NCI-H748 treated with DMSO at 0.1 percent for 48 hours (cell line): ENCODE measurements at places on chromosomes 16 and 17.

DNA sequence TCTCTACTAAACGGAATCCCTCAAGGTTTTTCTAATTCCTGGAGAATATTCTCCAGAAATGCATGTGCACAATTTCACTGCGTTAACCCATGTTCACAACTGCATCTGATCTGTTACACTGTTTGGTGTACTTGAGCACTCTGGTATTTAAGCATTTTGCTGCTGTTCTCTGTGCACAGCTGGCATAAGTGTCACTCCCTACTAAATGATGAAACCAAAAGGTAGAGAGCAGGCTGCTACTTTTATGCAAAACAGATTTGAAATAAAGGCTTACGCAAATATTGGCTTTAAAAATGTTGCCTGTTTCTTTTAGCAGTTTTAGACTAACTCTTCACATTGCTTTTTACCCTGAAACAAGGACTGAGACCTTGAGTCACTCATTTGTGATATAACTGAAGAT is 41.7 kb downstream of the ESRP2 start:
- DNase-seq = no peak

GRCh38 chr16:21277927-21278706 is at the start of gene CRYM:
Gene CRYM, minus strand, starts transcription at chr16:21278290. Its CDS starts 39 bp downstream, at chr16:21278251.
- DNase-seq = peak; percentile 34

GRCh38 chr17:37779554-37779953 is 34.7 kb upstream of the HNF1B start:
- DNase-seq = no peak

GRCh38 chr17:67562005-67562404 is 155.7 kb upstream of the NOL11 start:
- no peak for DNase-seq

- DNase-seq = no peak
Observed at GRCh38 chr16:4767872-4768548, 1.0 kb upstream of the ZNF500 start.

DNA sequence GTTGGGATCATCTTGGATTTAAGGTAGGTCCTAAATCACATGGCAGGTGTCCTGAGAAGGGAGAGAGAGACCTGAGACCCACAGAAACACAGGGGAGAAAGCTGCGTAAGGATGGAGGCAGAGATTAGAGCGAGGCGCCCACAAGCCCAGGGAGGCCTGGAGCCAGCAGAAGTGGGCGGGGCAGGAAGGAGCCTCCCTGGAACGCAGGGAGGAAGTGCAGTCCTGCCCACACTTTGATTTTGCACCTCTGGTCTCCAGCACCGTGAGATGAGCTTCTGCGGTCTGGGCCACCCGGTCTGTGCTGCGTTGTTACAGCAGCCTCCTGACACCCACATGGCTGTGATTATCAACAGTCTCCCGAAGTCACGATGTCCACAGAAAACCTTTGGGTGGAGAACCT is 6.4 kb downstream of the DNASE1L2 start:
- no peak for DNase-seq

GRCh38 chr17:42894283-42895184 is 6.1 kb upstream of the G6PC1 start:
- no peak for DNase-seq

DNA sequence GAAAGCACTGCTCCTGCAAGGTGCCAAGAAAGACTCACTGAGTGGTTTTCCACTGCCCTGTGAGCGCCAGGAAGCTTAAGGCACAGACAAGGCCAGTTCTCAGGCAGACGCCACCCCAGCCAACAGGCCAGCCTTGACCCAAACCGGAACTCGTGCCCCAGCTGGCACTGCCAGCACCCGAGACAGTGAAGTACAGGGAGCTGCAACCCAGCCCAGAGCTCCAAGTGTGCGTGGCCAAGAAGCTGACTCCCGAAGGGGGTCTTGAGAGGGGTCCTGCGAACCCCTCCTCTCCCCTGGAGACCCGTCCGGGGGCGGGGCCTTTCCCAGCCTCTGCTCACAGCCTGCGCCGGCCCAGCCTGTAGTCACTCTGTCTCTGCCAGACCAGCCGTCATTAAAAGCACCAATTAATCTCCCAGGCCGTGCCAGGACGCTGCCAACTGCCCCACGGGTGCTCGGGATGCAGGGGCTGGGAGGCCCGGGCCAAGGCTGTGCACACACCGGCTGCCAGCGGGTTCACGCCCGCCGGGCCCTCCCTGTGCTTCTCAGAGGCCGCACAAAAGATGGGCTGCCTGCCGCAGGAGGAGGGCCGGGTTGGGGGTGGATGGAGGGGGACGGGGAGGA is 4.4 kb upstream of the SOX8 start:
- no peak for DNase-seq

DNA sequence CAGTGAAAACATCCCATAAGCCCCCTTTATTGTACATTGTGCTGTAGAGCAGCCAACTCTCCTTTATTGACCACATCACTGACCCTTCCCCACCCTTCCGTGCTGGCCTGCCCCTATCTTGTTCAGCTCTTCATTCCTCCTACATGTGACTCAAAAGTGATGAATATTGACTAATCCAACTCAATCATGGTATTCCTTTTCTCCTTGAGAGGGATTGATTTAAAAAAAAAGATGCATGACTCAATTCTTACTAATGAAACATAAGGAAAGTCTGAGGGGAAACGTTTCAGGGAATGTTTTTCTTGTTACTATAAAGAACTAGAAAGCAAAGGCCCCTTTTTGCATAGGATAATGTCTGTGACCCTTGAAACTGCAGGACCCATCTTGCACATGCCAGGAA is 125.2 kb upstream of the SOX9 start:
- no peak for DNase-seq

- no peak for DNase-seq
Observed at GRCh38 chr17:61010661-61011170, 333.1 kb downstream of the BCAS3 start.

GRCh38 chr16:89431158-89431584 is 59.2 kb downstream of the ANKRD11 start:
- no peak for DNase-seq

- DNase-seq = no peak
Observed at GRCh38 chr17:28715217-28715616, 2.5 kb downstream of the RAB34 start.

DNA sequence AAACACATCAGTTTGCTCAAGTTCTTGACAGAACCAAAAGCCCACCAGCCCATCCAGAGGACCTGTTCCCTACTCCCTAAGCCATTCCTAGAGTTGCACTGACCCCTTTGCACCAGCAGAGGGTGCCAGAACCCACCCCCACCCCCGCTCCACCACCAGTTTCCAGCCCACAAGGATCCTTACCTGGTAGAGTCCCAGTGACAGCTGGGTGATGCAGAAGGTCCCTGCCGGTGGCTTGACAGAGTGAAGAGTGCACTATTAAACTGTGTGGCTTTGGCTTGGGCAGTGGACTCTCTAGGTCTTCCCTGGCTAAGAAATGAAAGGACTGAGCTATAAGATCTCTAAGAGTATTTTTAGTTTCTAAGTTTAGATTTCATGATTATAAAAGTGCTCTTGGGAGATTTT is 73.3 kb upstream of the MTMR4 start:
- DNase-seq = peak; percentile 29

- no peak for DNase-seq
Observed at GRCh38 chr17:78242024-78242742, 10.8 kb downstream of the TMEM235 start.

GRCh38 chr16:86285421-86285820 is 224.9 kb upstream of the FOXF1 start:
- DNase-seq = no peak

- no peak for DNase-seq
Observed at GRCh38 chr17:47875011-47875985, 20.7 kb upstream of the SP2 start.

GRCh38 chr16:19130852-19131824 is 17.4 kb downstream of the ITPRIPL2 start:
- no peak for DNase-seq

DNA sequence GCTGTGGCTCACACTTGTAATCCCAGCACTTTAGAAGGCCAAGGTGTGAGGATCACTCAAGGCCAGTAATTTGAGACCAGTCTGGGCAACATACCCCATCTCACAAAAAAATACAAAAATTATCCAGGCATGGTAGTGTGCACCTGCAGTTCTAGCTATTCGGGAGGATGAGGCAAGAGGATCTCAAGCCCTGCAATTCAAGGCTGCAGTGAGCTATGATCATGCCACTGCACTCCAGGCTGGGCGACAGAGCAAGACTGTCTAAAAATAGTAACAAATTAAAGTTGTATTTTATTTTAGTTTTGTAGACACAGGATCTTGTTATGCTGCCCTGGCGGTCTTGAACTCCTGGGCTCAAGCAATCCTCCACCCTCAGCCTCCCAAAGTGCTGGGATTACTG is 18.2 kb downstream of the USP31 start:
- DNase-seq = no peak

- peak; percentile 25 for DNase-seq
Observed at GRCh38 chr17:27506348-27507218, 50.3 kb downstream of the KSR1 start.

GRCh38 chr16:82630219-82630618 is 3.5 kb downstream of the CDH13 start:
- DNase-seq = no peak

GRCh38 chr16:81349608-81350305 is 35.0 kb downstream of the GAN start:
- DNase-seq = no peak

DNA sequence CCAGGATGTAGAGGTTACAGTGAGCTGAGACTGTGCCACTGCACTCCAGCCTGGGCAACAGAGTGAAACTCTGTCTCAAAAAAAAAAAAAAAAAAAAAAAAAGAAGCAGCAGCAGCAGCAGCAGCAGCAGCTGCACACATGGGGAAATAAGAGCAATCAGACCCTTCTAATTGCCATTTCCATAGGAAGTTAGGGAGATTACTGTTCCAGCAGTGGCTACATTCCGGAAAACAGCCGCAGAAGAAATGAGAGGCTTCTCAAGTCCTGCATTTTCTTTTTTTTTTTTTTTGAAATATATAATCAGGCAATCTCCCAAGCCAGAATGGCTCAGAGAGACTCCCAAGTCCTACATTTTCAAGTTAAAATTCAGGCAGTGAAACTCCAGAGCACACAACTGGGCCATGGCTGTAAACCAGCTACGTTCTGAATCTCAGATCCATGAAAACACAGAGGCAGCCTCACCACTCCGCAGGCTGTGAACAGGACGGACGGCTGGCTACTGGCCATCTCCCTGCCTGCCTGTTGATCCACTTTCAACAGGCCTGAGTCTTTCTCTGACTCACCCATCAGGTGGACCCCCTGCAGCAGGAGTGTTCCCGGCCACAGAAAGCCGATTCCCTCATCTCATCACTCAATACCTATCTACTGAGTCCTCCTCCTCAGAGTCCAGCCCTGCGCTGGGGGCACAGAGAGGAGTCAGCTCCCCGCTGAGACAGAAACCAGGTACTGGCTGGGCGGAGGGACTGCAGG is 15.0 kb downstream of the TRPV1 start:
- no peak for DNase-seq

DNA sequence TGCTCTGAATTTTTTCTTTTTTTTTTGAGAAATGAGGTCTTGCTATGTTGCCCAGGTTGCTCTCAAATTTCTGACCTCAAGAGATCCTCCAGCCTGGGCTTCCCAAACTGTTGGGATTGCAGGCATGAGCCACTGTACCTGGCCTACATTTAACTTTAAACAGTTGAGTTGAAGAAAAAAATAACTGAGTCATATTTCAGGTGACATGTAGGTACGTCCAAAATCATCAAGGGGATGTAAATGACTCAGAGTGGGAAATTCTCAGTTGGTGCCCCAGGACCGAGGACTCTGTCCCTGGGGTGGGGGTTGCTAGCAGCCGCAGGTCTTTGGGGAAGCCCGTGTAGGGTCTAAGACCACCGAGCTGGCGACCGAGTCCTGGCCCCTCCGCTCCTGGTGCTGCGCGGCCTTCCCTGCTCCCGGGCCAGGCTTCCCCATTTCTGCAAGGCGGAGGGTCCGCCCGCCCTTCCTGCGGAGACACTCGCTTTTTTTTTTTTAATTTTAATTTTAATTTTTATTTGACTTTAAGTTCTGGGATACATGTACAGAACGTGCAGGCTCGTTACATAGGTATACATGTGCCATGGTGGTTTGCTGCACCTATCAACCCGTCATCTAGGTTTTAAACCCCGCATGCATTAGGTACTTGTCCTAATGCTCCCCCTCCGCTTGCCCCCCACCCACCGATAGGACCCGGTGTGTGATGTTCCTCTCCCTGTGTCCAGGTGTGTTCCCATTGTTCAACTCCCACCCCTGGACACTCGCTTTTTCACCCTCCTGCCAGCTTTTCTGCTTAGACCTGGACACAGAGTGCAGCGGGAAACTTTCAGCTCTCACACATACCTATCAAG is 12.7 kb upstream of the N4BP1 start:
- DNase-seq = no peak

DNA sequence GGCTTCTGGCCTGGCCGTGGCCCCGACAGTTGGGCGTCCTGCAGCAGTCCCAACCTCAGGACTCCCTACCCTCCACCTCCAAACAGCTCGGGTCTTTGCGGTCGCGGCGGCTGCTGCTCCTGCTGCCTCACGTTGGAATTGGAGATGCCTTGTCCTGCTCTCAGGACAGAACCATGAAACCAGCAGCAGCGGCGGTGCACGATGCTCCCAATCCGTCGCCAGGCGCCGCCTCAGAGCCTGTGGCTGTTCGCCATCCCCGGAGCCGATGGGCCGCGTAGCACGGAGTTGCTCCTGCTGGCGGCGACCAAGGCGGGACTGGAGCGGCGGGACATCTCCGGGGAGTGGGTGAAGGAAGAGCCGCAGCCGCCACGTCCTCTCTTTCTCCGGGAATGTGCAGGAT is 1965.9 kb downstream of the TP53TG3F start:
- no peak for DNase-seq

- DNase-seq = no peak
Observed at GRCh38 chr16:46920402-46921068, 36.4 kb downstream of the GPT2 start.

DNA sequence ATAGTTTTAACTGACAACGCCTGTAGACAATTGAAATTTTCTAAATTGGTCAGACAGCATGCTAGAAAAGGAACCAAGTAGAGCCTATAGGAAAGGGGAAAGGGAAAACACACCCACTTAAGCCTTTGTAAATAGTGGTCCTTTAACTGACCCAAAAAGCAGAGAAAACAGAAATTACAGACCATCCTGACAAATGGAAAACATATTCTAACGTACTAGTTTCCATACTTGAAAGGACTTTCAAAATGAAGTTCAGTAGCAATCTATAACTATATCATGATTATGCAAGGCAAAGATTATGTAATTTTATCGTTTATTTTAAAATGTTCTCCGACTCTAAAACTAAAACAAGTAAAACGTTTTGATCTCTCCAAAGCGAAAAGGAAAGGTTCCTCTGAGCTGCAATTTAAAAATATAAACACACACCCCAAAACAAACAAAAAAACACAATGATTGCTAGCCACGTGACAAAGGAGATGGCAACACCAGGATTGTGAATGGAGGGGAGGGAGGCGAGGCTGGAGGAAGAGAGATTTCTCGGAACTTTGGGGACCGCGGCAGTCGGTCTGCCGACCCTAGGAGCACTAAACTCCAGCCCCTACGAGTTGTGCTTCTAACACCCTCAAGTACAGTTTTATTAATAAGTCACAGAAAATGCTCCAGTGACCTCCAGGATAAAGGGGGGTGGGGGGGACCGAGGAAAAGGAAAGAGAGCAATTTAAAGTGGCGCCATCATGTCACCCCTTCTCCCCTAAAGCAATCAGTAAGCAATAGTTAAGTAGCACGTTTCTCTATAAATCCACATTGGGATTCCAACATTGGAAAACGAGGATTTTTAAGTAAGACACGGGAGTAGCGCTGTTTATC is 1.7 kb downstream of the KANSL1 start:
- peak; percentile 48 for DNase-seq
